PC-9 (cell line): ENCODE measurements at places on chromosomes 7 and 10. TPM values are rescaled to one million over a fixed set of nuclear protein-coding genes. Genes with fewer than 3 reads are reported as not detected.

Gene CACNB2
- total RNA-seq = not detected in 2 replicates

Gene HHEX
- total RNA-seq = 5.8 and 7.8 TPM in 2 replicates

Gene MMRN2
- total RNA-seq = 12.1 and 13.4 TPM in 2 replicates

Gene UPK3BL2
- total RNA-seq = 24.3 and 36.8 TPM in 2 replicates

Gene NKX2-3
- total RNA-seq = not detected in 2 replicates

Gene NPSR1
- not detected in 2 replicates for total RNA-seq

- no peak overlapping the region for H3K27ac ChIP-seq
- H3K36me3 ChIP-seq = no peaks in the 10 kb centered on the region
- no peaks in the 10 kb centered on the region for H3K27me3 ChIP-seq
- H3K4me1 ChIP-seq = no peaks in the 10 kb centered on the region
- no peak overlapping the region for H3K4me3 ChIP-seq
Measured at GRCh38 chr10:119502209-119502608, 40.3 kb downstream of the RGS10 start.

DNA sequence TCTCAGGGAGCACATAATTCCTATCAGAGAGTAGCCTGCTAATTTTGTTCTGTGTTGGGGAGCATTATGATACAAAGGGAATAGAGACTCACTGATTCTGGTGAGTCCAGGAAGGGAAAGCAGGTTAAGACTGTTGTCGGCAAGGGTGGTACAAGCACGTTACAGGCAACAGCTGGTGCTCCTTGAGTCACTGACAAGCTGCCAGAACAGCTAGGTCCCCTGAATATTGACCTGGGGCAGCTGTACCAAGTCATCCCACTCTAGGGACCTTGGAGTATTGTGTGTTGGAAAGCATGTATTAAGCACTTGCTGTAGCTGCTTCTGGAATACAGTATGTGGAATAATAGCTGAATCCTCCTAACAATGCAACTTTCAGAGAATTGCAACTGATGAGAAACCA lies 37.0 kb upstream of the GLCCI1 start:
- H3K4me1 ChIP-seq = no peaks in the 10 kb centered on the region
- no peak overlapping the region for H3K27ac ChIP-seq
- no peaks in the 10 kb centered on the region for H3K27me3 ChIP-seq
- no peak for DNase-seq
- H3K36me3 ChIP-seq = no peaks in the 10 kb centered on the region

GRCh38 chr7:24912874-24913514 lies 67.0 kb downstream of the OSBPL3 start:
- H3K27me3 ChIP-seq = no peaks in the 10 kb centered on the region
- H3K36me3 ChIP-seq = no peaks in the 10 kb centered on the region
- peaks cover 16% of the 10 kb centered on the region for H3K4me1 ChIP-seq
- DNase-seq = no peak
- no peak overlapping the region for H3K27ac ChIP-seq

- H3K27ac ChIP-seq = no peak overlapping the region
Measured at GRCh38 chr10:87763086-87763861, 54.8 kb downstream of the ATAD1 start.

DNA sequence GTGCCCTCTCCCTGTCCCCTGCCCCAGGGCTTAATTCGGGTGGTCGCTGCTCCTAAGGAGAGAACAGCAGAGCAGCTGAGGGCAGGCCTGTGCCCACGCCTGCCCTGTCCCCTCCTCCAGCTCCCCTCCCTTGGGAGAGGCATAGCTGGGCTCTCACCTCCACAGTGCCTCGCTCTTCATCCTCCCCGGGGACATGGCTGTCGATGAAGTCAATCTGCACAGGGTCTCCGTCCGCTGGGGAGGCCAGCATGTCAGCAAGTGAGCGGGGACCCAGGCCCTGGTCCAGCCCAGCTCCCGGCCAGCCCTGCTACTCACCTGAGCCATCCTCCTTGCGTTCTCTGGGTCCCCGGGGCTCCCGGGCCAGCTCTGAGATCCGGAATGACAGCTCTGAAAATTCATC lies 3.8 kb upstream of the SAP25 start:
- no peaks in the 10 kb centered on the region for H3K4me1 ChIP-seq
- H3K27me3 ChIP-seq = no peaks in the 10 kb centered on the region
- H3K36me3 ChIP-seq = 0 out of 2 replicates have a peak, but pooled peaks cover 10% of the 10 kb centered on the region

GRCh38 chr10:5942001-5942400 lies 35.3 kb downstream of the IL15RA start:
- no peaks in the 10 kb centered on the region for H3K36me3 ChIP-seq
- DNase-seq = no peak
- no peaks in the 10 kb centered on the region; the same call in 1 of the 2 replicates for H3K4me1 ChIP-seq
- H3K4me3 ChIP-seq = no peak overlapping the region
- H3K27me3 ChIP-seq = no peaks in the 10 kb centered on the region
- H3K27ac ChIP-seq = no peak overlapping the region

- peaks cover 70% of the 10 kb centered on the region for H3K4me1 ChIP-seq
- peaks cover 17% of the 10 kb centered on the region for H3K36me3 ChIP-seq
- peak within 1 kb of the TSS; percentile 99 for H3K27ac ChIP-seq
- peak; percentile 88 for DNase-seq
Measured at GRCh38 chr7:20217193-20217948, at the start of gene MACC1. TSS of gene MACC1 (minus strand) at chr7:20217384. CDS start at chr7:20161862, 55,522 bp downstream.

- no peaks in the 10 kb centered on the region for H3K36me3 ChIP-seq
- H3K4me3 ChIP-seq = no peak overlapping the region
- no peak for DNase-seq
- no peak overlapping the region for H3K27ac ChIP-seq
- H3K27me3 ChIP-seq = no peaks in the 10 kb centered on the region
- H3K4me1 ChIP-seq = no peaks in the 10 kb centered on the region
Measured at GRCh38 chr10:97235353-97235752, 49.6 kb upstream of the SLIT1 start.

DNA sequence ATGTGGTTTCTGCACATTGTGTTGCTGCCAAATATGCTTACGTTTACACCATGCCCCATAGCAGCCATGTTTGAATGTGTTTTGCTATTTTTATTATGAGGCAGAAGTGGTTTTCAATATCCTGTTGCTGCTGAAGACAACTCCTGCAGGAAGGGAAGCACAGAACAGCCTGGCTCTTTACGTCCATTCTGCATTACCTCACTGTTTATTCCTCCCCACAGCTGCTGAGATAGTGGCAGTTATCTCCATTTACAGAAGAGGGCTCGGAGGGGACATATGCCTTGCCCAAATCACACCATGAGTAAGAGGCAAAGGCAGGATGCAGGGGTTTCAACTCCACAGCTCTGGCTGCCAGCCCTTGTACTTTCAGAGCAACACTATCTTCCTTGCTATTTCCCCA lies 35.3 kb downstream of the PLPP4 start:
- no peak for DNase-seq
- no peaks in the 10 kb centered on the region for H3K27me3 ChIP-seq
- no peak overlapping the region for H3K4me3 ChIP-seq
- no peaks in the 10 kb centered on the region for H3K4me1 ChIP-seq
- H3K27ac ChIP-seq = no peak overlapping the region

GRCh38 chr7:96598421-96598820 lies 111.2 kb downstream of the SEM1 start:
- H3K27ac ChIP-seq = no peak overlapping the region
- H3K4me3 ChIP-seq = no peak overlapping the region
- no peaks in the 10 kb centered on the region for H3K36me3 ChIP-seq

DNA sequence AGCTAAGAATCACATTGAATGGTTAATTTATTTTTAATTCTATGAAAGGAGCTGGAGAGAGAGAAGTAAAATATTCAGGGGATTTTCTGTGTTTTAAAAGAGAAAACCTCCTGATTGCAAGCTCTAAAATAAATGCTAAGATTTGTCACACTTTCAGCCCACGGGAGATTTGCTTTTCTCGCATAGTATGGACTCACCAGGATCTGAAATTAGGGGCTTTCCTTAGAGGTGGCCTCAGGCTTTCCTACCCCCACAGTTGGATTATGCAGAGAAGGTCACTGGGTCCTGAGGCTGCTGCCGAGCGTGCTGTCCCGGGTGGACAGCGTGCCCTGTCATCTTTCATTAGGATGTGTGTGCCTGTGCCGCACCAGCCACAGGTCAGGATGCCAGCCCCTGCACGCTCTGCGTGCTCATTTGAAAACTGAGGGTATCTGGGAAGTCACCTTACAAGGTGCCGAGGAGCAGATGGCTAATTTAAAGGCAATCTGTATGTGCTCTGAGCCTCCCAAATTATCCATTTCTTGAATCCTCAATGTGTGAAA lies 258.8 kb downstream of the CELF2 start:
- no peaks in the 10 kb centered on the region for H3K36me3 ChIP-seq
- no peak overlapping the region for H3K27ac ChIP-seq
- H3K4me3 ChIP-seq = no peak overlapping the region
- peaks cover 86% of the 10 kb centered on the region for H3K27me3 ChIP-seq
- no peaks in the 10 kb centered on the region for H3K4me1 ChIP-seq

GRCh38 chr7:11847336-11847735 lies 15.3 kb upstream of the THSD7A start:
- no peaks in the 10 kb centered on the region for H3K4me1 ChIP-seq
- no peaks in the 10 kb centered on the region for H3K36me3 ChIP-seq
- no peak for DNase-seq
- no peak overlapping the region for H3K27ac ChIP-seq
- H3K4me3 ChIP-seq = no peak overlapping the region

DNA sequence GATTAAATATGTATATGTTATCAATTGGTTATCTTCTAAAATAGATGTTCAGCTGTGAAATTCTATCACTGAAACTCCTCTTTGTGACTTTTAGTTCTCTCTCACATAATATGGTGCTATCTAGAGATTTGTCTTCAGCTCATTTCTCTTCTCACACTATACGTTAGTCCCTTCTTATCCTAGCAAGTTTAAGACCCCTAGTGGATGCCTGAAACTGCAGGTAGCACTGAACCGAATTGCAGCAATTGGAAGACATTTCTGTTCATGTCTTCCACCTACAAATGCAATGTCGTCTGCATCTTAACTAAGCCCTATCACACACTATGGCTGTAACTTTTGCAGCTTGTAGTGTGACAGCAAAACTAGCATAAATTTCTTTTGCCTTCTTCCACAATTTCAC lies 442.7 kb upstream of the POM121L12 start:
- no peak for DNase-seq
- H3K36me3 ChIP-seq = no peaks in the 10 kb centered on the region
- H3K4me3 ChIP-seq = no peak overlapping the region
- no peak overlapping the region for H3K27ac ChIP-seq

- no peak overlapping the region for H3K4me3 ChIP-seq
- H3K27ac ChIP-seq = peak overlapping the region; percentile 89
- DNase-seq = no peak
- H3K36me3 ChIP-seq = no peaks in the 10 kb centered on the region
- H3K27me3 ChIP-seq = no peaks in the 10 kb centered on the region
Measured at GRCh38 chr10:117364110-117364960, 10.9 kb downstream of the PDZD8 start.

GRCh38 chr7:150368884-150369747 lies 494 bp downstream of the REPIN1 start:
- peak; percentile 59 for DNase-seq
- H3K36me3 ChIP-seq = peaks cover 20% of the 10 kb centered on the region
- H3K27ac ChIP-seq = peak overlapping the region; percentile 97
- H3K4me1 ChIP-seq = peaks cover 37% of the 10 kb centered on the region
- no peaks in the 10 kb centered on the region for H3K27me3 ChIP-seq

- no peak for DNase-seq
- H3K36me3 ChIP-seq = no peaks in the 10 kb centered on the region
- no peak overlapping the region for H3K4me3 ChIP-seq
- H3K27ac ChIP-seq = no peak overlapping the region
Measured at GRCh38 chr7:154469652-154470051, 417.5 kb downstream of the DPP6 start.

DNA sequence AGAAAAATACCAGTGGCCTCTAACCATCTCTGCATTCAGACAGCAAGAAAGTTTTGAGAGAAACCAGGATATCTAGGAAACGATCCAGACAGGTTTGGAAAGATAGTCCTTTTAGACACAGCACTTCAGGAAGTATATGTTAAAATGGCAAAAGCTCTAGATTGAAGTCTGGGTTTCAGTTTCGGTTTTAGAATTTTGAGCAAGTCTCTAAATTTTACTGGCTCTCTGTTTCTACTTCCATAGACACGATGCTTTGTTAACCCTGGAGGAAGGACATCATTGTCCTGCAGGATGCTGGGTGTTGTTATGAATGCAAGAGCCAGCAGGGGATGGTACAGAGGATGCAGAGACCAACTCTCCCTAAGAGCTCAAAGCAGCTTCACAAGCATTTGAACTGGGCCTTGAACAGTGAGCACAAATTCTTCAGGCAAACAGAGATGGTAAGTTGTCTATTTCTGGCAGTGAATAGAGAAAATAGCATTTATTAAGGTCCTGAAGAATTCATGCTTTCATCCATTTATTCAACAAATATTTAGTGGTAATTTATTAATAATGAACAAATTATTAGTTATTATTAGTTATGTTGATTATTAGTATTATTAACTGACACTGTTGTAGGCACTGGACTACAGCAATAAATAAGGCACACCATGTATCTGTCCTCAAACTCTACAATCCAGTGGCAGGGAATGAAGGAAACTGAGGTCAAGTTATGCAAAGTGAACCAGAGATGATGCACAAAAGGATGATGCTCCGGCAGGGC lies 152.7 kb upstream of the NRP1 start:
- no peak overlapping the region for H3K27ac ChIP-seq
- no peaks in the 10 kb centered on the region for H3K27me3 ChIP-seq
- H3K36me3 ChIP-seq = no peaks in the 10 kb centered on the region
- DNase-seq = no peak
- H3K4me3 ChIP-seq = no peak overlapping the region
- H3K4me1 ChIP-seq = no peaks in the 10 kb centered on the region

DNA sequence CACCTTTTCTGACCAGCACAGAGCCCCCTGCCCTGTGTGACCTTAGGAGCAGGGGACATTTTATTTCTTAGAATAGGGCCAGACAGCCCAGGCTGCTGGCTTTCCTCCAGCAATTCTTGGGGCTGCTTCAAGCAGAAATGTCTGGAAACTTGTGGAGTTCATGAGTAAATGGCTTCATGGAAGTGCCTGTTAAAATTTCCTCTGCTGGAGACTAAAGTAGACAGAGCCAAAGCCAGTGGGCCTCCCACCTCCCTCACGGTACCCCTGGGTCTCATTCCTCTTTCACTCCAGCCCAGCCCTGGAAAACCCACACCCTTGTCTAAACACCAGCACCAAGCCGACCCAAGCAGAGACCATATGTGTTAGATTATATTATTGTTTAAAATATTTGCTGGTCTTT lies 505.5 kb upstream of the ZMIZ1 start:
- H3K4me3 ChIP-seq = no peak overlapping the region
- no peaks in the 10 kb centered on the region for H3K36me3 ChIP-seq
- no peaks in the 10 kb centered on the region for H3K4me1 ChIP-seq
- H3K27ac ChIP-seq = no peak overlapping the region
- DNase-seq = no peak

GRCh38 chr7:91582799-91583477 lies 297.6 kb downstream of the MTERF1 start:
- H3K4me1 ChIP-seq = no peaks in the 10 kb centered on the region
- H3K27me3 ChIP-seq = no peaks in the 10 kb centered on the region
- H3K27ac ChIP-seq = no peak overlapping the region
- no peak overlapping the region for H3K4me3 ChIP-seq
- H3K36me3 ChIP-seq = no peaks in the 10 kb centered on the region

GRCh38 chr7:97342512-97342911 lies 225.0 kb downstream of the SDHAF3 start:
- H3K36me3 ChIP-seq = no peaks in the 10 kb centered on the region
- no peaks in the 10 kb centered on the region for H3K4me1 ChIP-seq
- no peak overlapping the region for H3K4me3 ChIP-seq
- DNase-seq = no peak
- H3K27ac ChIP-seq = no peak overlapping the region
- H3K27me3 ChIP-seq = peaks cover 18% of the 10 kb centered on the region

GRCh38 chr10:100046021-100046486 lies 35.6 kb downstream of the CPN1 start:
- H3K36me3 ChIP-seq = no peaks in the 10 kb centered on the region
- DNase-seq = peak; percentile 37
- H3K4me1 ChIP-seq = no peaks in the 10 kb centered on the region; the same call in 1 of the 2 replicates
